Epithelial cell of proximal tubule (primary cell): ENCODE measurements at places on chromosomes 7 and 10. TPM values are rescaled to one million over a fixed set of nuclear protein-coding genes. Genes with fewer than 3 reads are reported as not detected.

The OR2A12 gene
- not detected in 2 replicates for total RNA-seq

The ARHGAP19 gene
- 8.8 and 14.9 TPM in 2 replicates for total RNA-seq

The ABCB8 gene
- 31.8 and 36.7 TPM in 2 replicates for total RNA-seq

The C10orf53 gene
- total RNA-seq = not detected in 2 replicates

The CRHR2 gene
- total RNA-seq = not detected in 2 replicates

The ASAH2 gene
- total RNA-seq = 0.14 and 0.46 TPM in 2 replicates

The DYDC1 gene
- total RNA-seq = not detected in 2 replicates

The HOXA4 gene
- 9.2 and 14.6 TPM in 2 replicates for total RNA-seq
